ENCODE measurements at places on chromosomes 12 and 14.

- no peak overlapping the region for H3K4me3 ChIP-seq
- no peak for DNase-seq
- no peaks in the 10 kb centered on the region for H3K27me3 ChIP-seq
- H3K27ac ChIP-seq = peak overlapping the region; percentile 11
These were observed 176.7 kb upstream of the DYRK2 start for GRCh38 chr12:67471810-67472209.

DNA sequence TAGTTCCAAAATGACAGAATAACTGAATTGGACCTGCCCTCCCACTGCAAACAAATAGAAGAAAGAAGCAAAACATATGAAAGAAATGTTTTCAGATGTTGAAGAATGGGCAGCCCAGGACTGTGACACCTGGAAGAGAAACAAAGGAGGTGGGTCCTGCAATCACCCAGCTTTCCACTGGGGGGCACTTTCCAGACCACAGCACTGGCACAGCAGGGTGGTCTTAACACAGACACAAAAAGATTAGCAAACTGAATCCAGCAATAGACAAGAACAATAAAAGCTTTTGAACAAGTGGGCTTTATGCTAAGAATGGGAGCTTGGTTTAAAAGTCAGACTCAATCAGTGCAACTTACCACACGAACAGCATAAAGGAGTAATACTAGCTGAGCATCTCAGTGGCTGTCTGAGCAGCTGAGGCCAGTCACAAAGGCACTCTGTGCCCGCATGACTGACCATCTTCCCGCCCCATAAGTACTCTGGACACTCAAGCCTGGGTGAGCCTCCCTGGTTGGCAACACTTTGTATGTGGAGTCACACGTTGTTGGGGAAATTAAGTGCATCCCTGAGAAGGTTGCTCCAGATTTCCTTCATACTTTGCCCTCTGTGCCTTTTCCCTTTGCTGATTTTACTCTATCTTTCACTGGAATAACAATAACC, 27.7 kb downstream of the JKAMP start:
- no peak overlapping the region for H3K27ac ChIP-seq
- no peaks in the 10 kb centered on the region for H3K27me3 ChIP-seq
- H3K4me1 ChIP-seq = no peaks in the 10 kb centered on the region
- H3K4me3 ChIP-seq = no peak overlapping the region

DNA sequence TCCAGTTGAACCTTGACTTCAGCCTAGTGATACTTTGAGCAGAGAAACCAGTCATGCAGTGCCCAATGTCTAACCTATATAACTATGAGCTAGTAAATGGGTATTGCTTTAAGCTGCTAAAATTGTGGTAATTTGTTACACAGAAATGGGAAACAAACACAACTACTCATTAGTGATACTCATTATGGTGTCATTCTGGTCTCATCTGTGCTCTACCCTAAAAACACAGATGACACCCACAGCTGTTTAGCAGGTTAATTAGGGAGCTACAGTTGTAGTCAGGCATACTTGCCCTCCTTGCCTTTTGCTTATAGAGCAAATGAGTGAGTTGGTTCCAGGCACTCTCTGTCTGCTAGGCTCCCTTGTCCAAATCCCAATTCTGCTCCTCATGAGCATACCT, 50.0 kb upstream of the ATF7IP start:
- H3K27me3 ChIP-seq = no peaks in the 10 kb centered on the region
- no peaks in the 10 kb centered on the region for H3K36me3 ChIP-seq
- no peak overlapping the region for H3K4me3 ChIP-seq
- H3K4me1 ChIP-seq = no peaks in the 10 kb centered on the region

- DNase-seq = no peak
- no peaks in the 10 kb centered on the region for H3K36me3 ChIP-seq
- no peaks in the 10 kb centered on the region for H3K27me3 ChIP-seq
These were observed 115.8 kb downstream of the DICER1 start for GRCh38 chr14:95041477-95042020.

DNA sequence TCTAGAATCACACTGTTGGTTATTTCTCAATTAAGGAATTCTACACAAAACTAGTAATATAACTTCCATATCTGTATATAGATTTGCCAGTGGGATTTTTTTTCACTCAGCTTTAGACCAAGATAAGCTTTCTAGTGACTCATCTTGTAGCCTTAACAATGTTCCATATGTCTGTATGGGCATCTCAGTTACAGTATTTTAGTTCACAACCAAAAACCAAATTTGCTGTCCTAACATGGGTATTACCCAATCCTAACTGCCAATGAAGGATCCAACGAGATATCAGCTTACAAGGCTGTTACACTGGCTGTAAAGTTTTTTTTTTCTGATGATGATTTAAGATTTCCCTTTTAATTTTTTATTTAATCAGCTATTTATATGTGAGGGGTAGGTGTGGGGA, 31.5 kb upstream of the KRR1 start:
- H3K4me1 ChIP-seq = no peaks in the 10 kb centered on the region
- H3K27me3 ChIP-seq = no peaks in the 10 kb centered on the region
- no peak for DNase-seq
- no peak overlapping the region for H3K27ac ChIP-seq
- no peak overlapping the region for H3K4me3 ChIP-seq

DNA sequence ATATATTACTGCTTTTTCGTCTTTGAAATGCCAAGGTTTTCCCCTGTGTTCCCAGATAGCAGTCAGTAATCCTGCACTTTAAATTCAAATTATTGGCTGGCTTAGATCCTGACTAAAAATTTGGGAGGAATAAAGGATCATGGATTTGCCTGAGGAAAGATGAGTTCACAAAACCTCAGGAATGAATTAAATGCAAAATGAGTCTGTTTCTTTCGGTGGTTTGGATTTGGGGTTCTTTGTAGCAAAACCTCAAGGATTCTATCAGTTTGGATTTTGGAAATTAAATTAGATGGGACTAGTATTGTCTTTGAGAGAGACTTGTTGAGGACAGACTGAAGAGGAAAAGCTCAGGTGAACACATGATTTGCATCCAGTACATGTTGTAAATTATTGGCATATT, 36.1 kb downstream of the PPFIBP1 start:
- H3K4me3 ChIP-seq = no peak overlapping the region
- H3K4me1 ChIP-seq = no peaks in the 10 kb centered on the region
- H3K27me3 ChIP-seq = no peaks in the 10 kb centered on the region
- peak overlapping the region; percentile 1 for H3K27ac ChIP-seq
- H3K36me3 ChIP-seq = no peaks in the 10 kb centered on the region

- H3K4me3 ChIP-seq = no peak overlapping the region
- DNase-seq = no peak
- no peak overlapping the region for H3K27ac ChIP-seq
- H3K27me3 ChIP-seq = no peaks in the 10 kb centered on the region
- no peaks in the 10 kb centered on the region for H3K36me3 ChIP-seq
These were observed 47.1 kb upstream of the ATXN7L3B start for GRCh38 chr12:74490390-74491064.

DNA sequence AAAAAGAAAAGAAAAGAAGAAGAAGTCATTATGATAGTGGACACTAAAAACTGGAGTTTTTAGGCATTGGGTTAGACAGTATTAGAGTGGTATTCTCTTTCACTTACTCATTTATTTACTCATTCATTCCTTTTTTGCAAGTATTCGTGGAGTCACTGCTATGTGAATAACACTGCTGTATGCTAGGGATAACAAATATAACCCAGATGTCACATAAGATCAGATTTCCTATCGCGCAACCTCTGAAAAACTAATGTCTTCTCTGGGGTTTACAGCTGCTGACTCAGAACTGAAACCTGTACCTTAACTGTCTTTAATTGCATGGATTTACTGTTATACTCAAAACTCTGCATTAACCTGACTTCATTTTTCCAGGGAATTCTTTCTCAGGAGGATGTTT, 353.7 kb downstream of the LRIG3 start:
- DNase-seq = no peak
- no peaks in the 10 kb centered on the region for H3K27me3 ChIP-seq
- no peaks in the 10 kb centered on the region for H3K4me1 ChIP-seq
- H3K27ac ChIP-seq = no peak overlapping the region

DNA sequence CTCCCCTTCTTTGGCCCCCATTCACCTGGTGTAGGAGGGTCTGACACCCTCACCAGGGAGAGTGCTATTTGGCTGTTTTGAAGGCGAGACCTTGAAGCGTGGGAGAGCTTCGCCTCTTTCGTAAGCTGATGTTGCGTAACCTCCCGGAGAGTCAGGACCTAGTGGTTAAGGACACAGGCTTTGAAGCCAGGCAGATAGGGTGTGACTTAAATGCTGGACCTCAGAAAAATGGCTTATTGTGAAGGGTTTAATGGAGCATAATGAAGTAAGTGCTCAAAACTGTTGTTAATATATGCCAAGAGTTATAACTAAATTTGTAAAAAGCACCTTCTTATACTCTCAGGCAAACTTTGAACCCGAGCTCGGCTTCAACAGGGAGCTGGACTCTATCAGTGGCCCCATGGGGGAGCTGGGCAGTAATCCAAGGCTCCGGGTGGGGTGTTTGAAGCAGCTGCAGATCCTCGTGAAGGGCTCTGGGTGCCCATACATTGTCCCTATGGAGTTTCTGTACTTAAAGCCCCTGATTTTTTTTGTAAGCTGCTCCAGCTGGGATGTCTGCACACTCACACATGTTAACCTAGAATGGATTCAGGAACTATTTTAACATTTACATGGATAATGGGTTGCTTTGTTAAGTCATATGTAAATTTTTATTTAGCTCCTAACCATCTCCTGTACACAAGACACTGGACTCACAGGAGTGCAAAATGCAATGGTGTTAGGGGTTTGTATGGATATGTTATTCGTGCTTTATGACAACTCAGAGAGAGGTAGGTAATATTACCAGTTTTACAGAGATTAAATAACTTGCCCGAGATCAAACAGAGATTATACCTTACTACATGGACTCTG, 26.0 kb downstream of the PPFIBP1 start:
- no peak overlapping the region for H3K4me3 ChIP-seq
- no peaks in the 10 kb centered on the region for H3K27me3 ChIP-seq
- H3K27ac ChIP-seq = peak overlapping the region; percentile 84
- DNase-seq = peak; percentile 94

GRCh38 chr12:120316798-120317223, 10.8 kb downstream of the PLA2G1B start:
- H3K4me3 ChIP-seq = peak overlapping the region; percentile 40
- H3K36me3 ChIP-seq = no peaks in the 10 kb centered on the region
- peak overlapping the region; percentile 83 for H3K27ac ChIP-seq
- DNase-seq = no peak
- no peaks in the 10 kb centered on the region for H3K27me3 ChIP-seq

- H3K27me3 ChIP-seq = no peaks in the 10 kb centered on the region
- H3K4me1 ChIP-seq = peaks cover 69% of the 10 kb centered on the region
- H3K36me3 ChIP-seq = peaks cover 48% of the 10 kb centered on the region
- peak overlapping the region; percentile 69 for H3K4me3 ChIP-seq
- H3K27ac ChIP-seq = peak overlapping the region; percentile 99
These were observed 2.0 kb downstream of the SP1 start for GRCh38 chr12:53381731-53382630.

GRCh38 chr12:108645686-108646599, 12.2 kb upstream of the SELPLG start:
- H3K4me3 ChIP-seq = no peak overlapping the region
- no peak overlapping the region for H3K27ac ChIP-seq
- H3K27me3 ChIP-seq = no peaks in the 10 kb centered on the region
- no peak for DNase-seq
- peaks cover 30% of the 10 kb centered on the region for H3K4me1 ChIP-seq

DNA sequence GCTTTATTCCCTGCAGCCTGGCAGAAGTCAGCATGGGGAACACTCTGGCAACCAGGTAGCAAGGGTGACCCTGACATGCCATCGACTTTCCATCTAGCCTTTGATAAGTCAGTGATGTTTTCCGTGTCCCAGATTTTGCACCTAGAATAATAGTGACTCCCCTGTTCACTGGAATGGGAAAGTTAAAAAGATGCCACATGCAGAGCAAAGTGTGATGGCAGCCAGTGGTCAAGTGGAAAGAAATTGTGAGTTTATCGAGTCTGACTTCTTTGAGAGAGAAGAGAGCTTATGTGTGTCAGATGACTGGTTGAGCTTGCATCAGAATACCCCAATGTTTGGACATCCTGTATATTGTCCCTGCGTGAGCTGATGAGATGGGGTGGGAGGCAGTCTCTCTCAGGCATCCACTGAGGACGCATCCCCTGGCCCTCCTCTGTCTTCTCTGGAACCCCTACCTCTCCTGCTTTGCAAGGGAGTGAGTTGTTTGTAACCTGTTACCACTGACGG, 148.5 kb downstream of the GCH1 start:
- peaks cover 21% of the 10 kb centered on the region for H3K36me3 ChIP-seq
- peaks cover 13% of the 10 kb centered on the region for H3K4me1 ChIP-seq
- H3K4me3 ChIP-seq = no peak overlapping the region
- no peaks in the 10 kb centered on the region for H3K27me3 ChIP-seq

- H3K4me3 ChIP-seq = peak overlapping the region; percentile 71
- DNase-seq = no peak
- peak overlapping the region; percentile 100 for H3K27ac ChIP-seq
- no peaks in the 10 kb centered on the region for H3K27me3 ChIP-seq
- peaks cover 63% of the 10 kb centered on the region for H3K4me1 ChIP-seq
These were observed 12.1 kb upstream of the SLC38A2 start for GRCh38 chr12:46384451-46385309.

DNA sequence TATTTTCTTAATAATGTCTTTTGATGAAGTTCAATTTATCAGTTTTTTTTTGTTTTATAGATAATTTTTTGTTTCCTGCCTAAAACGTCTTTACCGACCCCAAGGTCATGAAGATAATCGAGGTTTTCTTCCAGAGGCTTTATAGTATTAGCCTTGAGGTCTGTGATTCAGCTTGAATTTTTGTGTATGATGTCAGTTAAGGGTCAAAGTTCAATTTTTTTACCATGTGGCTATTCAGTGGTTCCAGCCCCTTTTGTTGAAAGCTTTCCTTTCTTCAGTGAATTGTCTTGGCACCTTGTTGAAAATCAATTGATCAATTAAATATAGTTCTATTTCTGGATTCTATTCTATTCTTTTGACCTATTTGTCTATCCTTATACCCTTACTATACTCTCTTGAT, 3.2 kb upstream of the MGST1 start:
- H3K36me3 ChIP-seq = no peaks in the 10 kb centered on the region
- no peak overlapping the region for H3K27ac ChIP-seq
- no peak overlapping the region for H3K4me3 ChIP-seq
- H3K27me3 ChIP-seq = no peaks in the 10 kb centered on the region
- H3K4me1 ChIP-seq = no peaks in the 10 kb centered on the region
- DNase-seq = no peak

GRCh38 chr12:106211973-106212372, 35.8 kb downstream of the CKAP4 start:
- no peak for DNase-seq
- no peak overlapping the region for H3K4me3 ChIP-seq
- no peaks in the 10 kb centered on the region for H3K36me3 ChIP-seq
- H3K27ac ChIP-seq = no peak overlapping the region
- H3K4me1 ChIP-seq = no peaks in the 10 kb centered on the region

- DNase-seq = no peak
- H3K36me3 ChIP-seq = no peaks in the 10 kb centered on the region
- H3K27ac ChIP-seq = no peak overlapping the region
- no peak overlapping the region for H3K4me3 ChIP-seq
- H3K27me3 ChIP-seq = no peaks in the 10 kb centered on the region
These were observed 64.9 kb upstream of the SYT1 start for GRCh38 chr12:78799649-78800048.

- H3K27ac ChIP-seq = no peak overlapping the region
- no peak for DNase-seq
These were observed 141.5 kb downstream of the CAND1 start for GRCh38 chr12:67410667-67411067.

GRCh38 chr12:74770552-74770951, 232.9 kb downstream of the ATXN7L3B start:
- no peaks in the 10 kb centered on the region for H3K4me1 ChIP-seq
- no peak for DNase-seq
- H3K27ac ChIP-seq = no peak overlapping the region
- no peaks in the 10 kb centered on the region for H3K27me3 ChIP-seq

GRCh38 chr12:37543131-37543965, 773.2 kb upstream of the ALG10B start:
- no peaks in the 10 kb centered on the region for H3K27me3 ChIP-seq
- H3K4me3 ChIP-seq = no peak overlapping the region
- H3K27ac ChIP-seq = no peak overlapping the region
- DNase-seq = no peak
